Stimulated activated CD4-positive, alpha-beta T cell treated with anti-CD3 and anti-CD28 coated beads, Interleukin-12 subunit alpha, Interleukin-12 subunit beta, amount 100 ng/mL, for 4 hours (primary cell): ENCODE measurements at places on chromosomes 11 and 22.

- no peak for DNase-seq
These were observed 35.0 kb upstream of the SLC1A2 start for GRCh38 chr11:35454362-35454761.

DNA sequence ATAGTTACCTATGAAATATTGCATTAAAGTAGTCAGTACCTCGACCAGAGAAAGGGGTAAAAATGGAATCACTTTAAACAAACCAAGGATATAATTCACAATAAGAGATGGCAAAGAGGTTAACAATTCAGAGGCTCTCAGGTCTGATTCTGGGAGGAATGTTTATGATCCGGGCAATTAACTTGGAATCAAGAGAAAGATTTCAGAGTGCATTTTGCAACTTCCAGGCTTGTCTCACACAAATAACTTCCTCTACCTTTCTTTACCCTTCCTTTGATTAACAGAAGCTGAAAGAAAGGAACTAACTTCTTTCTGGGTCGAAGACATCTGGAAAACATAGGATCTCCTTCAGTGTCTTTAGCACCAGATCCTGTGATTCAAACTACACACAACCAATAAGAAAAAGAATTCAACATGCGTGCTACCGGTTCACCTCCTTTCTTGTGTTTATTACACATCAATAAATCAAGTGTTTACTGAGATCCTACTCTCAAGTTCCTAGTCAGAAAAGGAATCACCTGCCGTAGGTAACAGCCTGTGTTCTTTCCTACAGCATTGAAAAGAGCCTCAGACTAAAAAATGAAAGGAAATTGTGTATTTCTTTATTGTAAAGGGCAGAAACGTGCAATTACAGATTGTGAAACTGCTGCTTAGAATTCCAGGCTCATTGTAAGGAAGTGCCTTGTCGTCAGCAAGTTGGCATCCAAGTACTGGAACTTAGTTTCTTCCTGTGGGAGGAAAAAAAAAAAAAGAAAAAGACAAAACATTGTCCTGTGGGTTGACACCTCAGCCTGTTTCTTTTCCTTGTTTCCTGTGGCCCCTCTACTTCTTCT is 29.5 kb downstream of the CARD18 start:
- DNase-seq: no peak

- no peak for DNase-seq
These were observed 131.1 kb downstream of the LRRC4C start for GRCh38 chr11:41328324-41328723.

DNA sequence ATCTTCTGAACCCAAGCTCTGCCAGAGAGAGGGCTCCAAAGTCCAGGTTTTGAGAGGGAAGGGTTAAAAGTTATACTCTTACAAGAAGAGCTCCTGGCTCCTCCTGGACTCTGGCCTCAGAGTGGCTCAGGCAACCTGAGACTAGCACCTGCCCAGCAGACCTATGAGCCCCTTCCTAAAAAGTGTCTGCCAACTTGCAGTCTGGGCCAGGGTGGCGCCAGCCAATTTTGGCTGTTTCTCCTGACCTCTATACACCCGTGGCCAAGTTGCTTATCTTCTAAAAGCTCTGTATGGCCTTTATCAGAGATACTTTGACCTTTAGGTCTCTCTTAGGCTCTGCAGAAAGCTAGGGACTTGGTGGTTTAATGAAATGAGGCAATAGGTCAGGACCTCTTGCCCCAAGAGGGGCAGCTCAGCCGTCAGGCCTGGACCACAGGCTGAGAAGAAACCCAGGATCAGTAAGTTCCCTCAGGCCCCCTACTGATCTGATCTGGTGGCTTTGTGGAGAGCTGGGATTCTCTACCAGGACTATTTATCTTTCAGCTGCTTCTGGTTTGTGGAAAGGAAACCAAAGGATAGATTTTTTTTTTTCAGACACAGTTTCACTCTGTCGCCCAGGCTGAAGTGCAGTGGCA is 10.3 kb upstream of the UCP3 start:
- DNase-seq: no peak

GRCh38 chr11:790721-791564 is 1.1 kb upstream of the CEND1 start:
- DNase-seq: no peak

GRCh38 chr22:19201869-19202798 is 23.6 kb upstream of the SLC25A1 start:
- DNase-seq: no peak

GRCh38 chr22:32839831-32840584 is 38.5 kb downstream of the TIMP3 start:
- no peak for DNase-seq

GRCh38 chr11:83801799-83802198 is 515.6 kb upstream of the CCDC90B start:
- DNase-seq: no peak

DNA sequence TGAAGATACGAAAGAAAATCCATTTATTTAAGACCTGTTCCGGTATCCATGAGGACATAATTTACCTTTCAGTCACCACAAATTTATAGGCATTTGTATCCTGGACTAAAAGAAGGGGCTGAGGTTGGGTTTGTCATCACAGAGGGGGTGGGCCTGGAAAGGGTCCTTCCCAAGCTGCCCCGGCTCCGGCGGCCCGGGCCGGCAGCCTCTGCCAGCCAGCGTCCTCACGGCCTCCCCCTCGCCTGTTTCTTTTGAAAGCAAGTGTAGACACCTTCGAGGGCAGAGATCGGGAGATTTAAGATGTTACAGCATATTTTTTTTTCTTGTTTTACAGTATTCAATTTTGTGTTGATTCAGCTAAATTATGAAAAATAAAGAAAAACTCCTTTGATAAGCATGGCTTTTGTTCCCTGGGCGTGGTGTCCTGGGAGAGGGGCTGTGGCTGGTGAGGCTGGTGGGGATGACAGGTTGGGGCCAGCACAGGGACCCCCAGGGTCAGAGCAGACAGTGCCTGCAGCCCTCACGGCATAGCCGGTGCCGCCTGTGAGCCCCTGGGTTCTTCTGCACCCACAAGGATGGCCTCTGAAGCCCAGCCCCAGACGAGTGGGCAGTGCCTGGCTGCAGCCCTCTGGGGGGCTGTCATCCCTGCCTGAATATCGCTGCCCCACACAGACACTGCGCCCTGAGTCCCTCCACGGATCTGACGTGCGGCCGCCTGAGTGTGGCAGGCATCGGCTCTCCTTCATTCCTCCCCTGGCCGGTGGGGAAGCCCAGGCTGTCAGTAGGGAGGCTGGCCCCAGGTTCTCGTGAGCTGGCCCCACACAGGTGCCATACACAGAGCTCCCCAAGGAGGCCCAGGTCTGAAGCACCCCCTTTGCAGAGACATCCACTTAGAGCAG is 1075.9 kb downstream of the BRD1 start:
- DNase-seq: no peak

- no peak for DNase-seq
These were observed 532 bp downstream of the BET1L start for GRCh38 chr11:206526-207207.

DNA sequence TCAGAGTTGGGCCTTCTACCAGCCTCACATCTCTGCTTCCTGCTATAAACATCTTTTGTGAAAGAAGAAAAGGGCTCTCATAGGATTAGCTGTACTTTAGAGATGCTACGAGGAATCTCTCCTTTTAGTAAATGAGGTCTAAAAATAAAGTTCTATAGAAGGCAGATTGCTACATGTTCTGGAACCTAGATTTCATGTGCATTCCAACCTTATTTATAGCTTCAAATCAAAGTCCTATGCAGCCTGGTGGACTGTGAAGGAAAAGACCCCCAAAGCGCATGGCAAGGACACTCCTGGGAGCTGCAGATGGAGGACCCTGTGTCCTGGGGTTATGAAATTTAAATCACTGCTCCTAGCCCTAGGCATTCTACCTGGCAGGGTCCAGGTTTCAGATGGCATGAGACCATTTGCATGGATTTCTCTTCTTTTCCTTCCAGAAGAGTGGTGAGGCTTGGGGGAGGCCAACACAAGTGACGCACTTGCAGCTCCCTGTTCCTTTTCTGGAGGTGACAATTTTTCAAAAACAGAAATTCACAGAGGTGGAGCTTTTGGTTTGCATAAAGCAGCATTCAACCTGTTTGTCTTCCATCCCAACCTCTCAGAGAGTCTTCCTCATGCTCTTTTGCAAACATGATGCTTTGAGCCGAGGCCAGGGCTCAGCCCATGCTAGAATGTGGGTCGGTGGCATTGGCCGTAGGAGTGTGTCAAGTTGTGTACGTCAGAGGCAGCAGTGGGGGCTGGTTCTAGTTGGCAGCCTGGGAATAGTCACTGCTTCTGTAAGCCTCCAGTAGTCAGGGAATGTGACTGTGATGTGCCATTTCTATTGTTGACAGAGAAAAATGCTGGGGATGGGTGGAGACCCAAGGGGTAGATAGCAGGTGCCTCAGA is 6.3 kb downstream of the CRY2 start:
- DNase-seq: no peak
